ENCODE measurements at places on chromosomes 1 and 21.

GRCh38 chr1:60848583-60849188, 233.7 kb upstream of the NFIA start:
- H3K36me3 ChIP-seq = no peaks in the 10 kb centered on the region
- H3K27me3 ChIP-seq = no peaks in the 10 kb centered on the region
- DNase-seq = no peak

- peak overlapping the region; percentile 84 for H3K27ac ChIP-seq
- H3K36me3 ChIP-seq = peaks cover 9% of the 10 kb centered on the region
- peaks cover 34% of the 10 kb centered on the region for H3K4me1 ChIP-seq
- DNase-seq = no peak
- peak overlapping the region; percentile 60 for H3K4me3 ChIP-seq
These were observed 572 bp downstream of the FUCA1 start for GRCh38 chr1:23867542-23867894.

- H3K36me3 ChIP-seq = no peaks in the 10 kb centered on the region
- H3K27me3 ChIP-seq = no peaks in the 10 kb centered on the region
- no peak for DNase-seq
- no peaks in the 10 kb centered on the region for H3K4me1 ChIP-seq
- no peak within 1 kb of the TSS for H3K4me3 ChIP-seq
These were observed at the start of gene KRTAP13-2 for GRCh38 chr21:30372139-30372770. TSS of gene KRTAP13-2 (minus strand) at chr21:30372271. CDS start at chr21:30372213, 58 bp downstream.

DNA sequence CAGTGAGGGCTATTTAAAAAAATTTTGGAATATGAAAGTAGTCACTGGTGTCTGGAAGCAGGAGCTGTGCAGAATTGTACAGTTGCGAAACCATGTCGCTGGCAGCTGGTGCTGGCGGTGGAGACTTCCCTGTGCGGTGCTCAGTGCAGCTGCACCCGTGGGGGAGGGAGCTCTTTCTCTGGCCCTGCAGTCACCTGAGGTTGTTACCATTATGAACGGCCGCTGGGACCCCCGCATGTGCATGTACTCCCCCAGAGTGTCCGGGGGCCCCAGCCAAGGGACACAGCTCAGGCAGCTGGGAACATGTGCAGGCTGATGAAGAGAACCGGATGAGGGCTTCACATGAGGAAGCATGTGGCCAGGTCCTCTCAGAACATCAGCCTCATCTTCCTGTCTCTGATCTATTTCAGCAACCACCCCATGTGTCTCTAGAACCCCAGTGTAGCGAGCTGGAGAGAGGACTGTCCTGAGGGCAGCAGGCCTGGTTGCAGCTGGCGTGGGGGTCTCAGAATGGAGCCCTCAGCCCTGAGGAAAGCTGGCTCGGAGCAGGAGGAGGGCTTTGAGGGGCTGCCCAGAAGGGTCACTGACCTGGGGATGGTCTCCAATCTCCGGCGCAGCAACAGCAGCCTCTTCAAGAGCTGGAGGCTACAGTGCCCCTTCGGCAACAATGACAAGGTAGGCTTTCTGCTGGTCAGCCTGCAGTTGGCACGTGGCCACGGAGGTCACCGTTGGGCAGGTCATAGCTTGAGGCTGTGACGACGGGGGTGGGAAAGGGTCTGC, at the start of gene TRPM2:
TRPM2 (plus strand) TSS at position 431 of the 780 bp plus-strand sequence; CDS start at position 511, 80 bp downstream.
- peak; percentile 73 for DNase-seq
- H3K4me3 ChIP-seq = peak within 1 kb of the TSS; percentile 25
- H3K27me3 ChIP-seq = no peaks in the 10 kb centered on the region
- H3K36me3 ChIP-seq = no peaks in the 10 kb centered on the region
- H3K4me1 ChIP-seq = peaks cover 18% of the 10 kb centered on the region
- H3K27ac ChIP-seq = peak within 1 kb of the TSS; percentile 79

DNA sequence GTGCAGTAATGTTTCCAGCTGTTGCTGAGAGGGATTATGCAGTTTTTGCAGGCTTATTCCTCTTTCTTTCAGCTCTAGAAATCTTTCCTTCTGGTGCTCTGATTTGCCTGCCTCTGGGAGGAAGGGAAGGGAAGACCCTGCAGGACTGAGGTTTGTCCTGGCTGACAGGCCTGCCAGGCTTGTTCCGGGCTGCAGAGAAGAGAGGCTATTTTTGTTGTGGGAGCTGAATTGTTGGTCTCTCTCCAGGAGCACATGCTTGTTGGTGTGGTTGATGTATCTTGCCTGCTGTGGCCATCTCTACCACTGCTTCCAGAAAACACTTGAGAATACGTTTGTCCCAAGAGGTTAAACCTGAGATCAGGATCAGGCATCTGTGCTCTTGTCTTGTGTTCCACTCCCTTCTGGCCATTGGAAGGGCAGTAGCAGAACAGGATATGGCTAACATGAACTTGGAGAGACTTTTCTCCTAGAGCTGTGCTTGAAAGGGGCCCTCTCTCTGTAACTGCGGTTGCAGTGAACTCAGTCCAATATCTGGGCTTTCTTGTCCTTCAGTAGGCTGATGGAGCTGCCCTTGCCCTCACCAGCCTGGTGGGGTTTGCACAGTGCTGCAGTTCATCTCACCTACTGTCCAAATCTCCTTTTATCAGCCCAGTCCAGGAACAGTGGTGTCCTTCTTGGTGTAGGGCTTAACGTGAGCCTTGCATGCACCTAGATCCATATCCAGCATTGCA, 21.5 kb upstream of the SLC25A34 start:
- no peaks in the 10 kb centered on the region for H3K27me3 ChIP-seq
- no peak overlapping the region for H3K27ac ChIP-seq
- peaks cover 31% of the 10 kb centered on the region for H3K36me3 ChIP-seq
- H3K4me1 ChIP-seq = peaks cover 37% of the 10 kb centered on the region

GRCh38 chr1:189192741-189193520, 1284.7 kb downstream of the BRINP3 start:
- no peak for DNase-seq
- H3K27me3 ChIP-seq = no peaks in the 10 kb centered on the region
- H3K27ac ChIP-seq = no peak overlapping the region
- no peaks in the 10 kb centered on the region for H3K36me3 ChIP-seq
- H3K4me3 ChIP-seq = no peak overlapping the region
- H3K4me1 ChIP-seq = no peaks in the 10 kb centered on the region

Data from upper lobe of left lung (tissue), 6 donors.